ENCODE measurements at places on chromosomes 11 and 22. TPM values are rescaled to one million over a fixed set of nuclear protein-coding genes. Genes with fewer than 3 reads are reported as not detected.

The GUCY1A2 gene
- 0.20 TPM for polyA plus RNA-seq

The NUP160 gene
- 54.3 TPM for polyA plus RNA-seq

The RCN1 gene
- polyA plus RNA-seq: 6.2 TPM

The FAM111A gene
- polyA plus RNA-seq: 21.8 TPM

The SCGB1C1 gene
- not detected for polyA plus RNA-seq

GRCh38 chr11:64297699-64298358, 2.3 kb upstream of the CATSPERZ start:
- no peak for DNase-seq
